ENCODE measurements at places on chromosomes 1 and 21.

GRCh38 chr21:45595574-45596295 is 47.8 kb upstream of the PCBP3 start:
- no peak for DNase-seq

GRCh38 chr1:27402349-27402754 is 9.9 kb downstream of the GPR3 start:
- no peak for DNase-seq

DNA sequence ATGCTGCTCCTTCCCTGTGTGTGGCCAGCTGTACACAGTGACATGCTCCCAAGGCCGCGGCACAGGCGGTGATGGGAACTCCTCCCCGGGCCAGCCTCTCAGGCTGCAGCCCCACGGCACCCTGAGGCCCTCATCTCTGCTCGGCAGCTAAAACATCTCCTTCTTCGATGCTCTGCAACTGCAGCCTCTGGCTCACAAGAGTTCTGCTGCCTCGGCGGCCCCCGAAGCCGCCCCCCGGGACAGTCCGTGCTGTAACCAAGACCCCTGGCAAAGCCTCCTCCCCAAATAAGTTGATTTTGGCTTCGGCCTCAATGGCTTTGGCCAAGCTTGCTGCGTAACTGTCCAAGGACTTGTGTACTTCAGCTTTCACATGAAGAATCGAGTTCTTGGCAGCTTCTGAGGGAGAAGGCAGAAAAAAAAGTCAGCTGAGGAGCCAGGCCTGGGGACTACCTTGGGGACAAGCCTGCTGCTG is 51.3 kb downstream of the GPR161 start:
- DNase-seq, result no peak

GRCh38 chr1:85577419-85578320 is 2.9 kb upstream of the CCN1 start:
- no peak for DNase-seq

GRCh38 chr1:232334811-232335210 is 295.1 kb downstream of the SIPA1L2 start:
- DNase-seq, result no peak
